ENCODE measurements at places on chromosomes 3 and 15. TPM values are rescaled to one million over a fixed set of nuclear protein-coding genes. Genes with fewer than 3 reads are reported as not detected.

DNA sequence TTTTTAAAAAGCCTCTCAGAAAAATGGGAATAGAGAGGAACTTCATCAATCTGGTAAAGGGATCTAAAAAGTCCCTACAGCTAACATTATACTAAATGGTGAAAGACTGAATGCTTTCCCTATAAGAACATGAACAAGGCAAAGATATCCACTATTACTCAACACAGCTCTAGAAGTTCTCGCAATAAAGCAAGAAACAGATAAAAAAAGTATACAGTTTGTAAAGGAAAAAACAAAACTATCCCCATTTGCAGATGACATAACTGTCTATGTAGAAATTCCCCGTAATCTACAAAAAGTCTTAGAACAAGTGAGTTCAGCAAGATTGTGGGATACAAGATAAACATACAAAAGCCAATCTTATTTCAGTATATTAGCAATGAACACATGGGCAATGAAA lies 15.4 kb downstream of the EDC3 start:
- DNase-seq, result no peak

DNA sequence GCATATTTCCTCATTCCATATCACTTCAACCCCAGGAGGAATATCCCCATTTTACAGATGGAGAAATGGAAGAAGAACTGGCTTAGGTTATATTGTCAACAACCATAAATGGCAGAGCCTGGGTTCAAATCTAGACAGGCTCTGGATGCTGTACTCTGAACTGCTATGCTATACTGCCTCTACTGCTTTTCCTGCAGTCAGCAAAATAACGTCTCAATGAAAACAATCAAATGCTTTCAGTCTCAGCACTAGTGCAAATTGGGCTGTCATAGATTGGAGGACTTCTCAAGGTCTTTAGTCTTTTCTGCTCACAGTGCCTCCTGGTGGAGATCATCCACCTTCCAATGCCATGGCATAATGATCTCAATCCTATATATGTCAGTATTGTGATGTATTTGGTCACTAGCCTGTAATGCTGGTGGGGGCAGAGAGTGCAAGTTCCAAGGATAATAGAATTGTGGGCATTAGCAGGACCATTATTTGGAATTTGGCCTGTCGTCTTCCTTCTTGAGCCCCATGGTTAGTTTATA lies 285.0 kb downstream of the CLSTN2 start:
- no peak for DNase-seq

GRCh38 chr3:48423883-48424695 lies 5.8 kb downstream of the PLXNB1 start:
- DNase-seq, result no peak

GRCh38 chr15:40307421-40308211 lies at the start of gene PLCB2:
PLCB2 (minus strand) TSS chr15:40307935; CDS start chr15:40307672, 263 bp downstream.
- DNase-seq, result peak; percentile 43

- no peak for DNase-seq
Measured at GRCh38 chr3:168427835-168428475, 332.2 kb upstream of the GOLIM4 start.

Gene PPIP5K1
- 40.2 TPM for total RNA-seq

Gene C2CD4A
- 0.67 TPM for total RNA-seq

Gene PLAAT1
- 0.86 TPM for total RNA-seq

Data from lung (tissue), 17 donors.